ENCODE measurements at places on chromosomes 11 and 22. TPM values are rescaled to one million over a fixed set of nuclear protein-coding genes. Genes with fewer than 3 reads are reported as not detected.

The NLRX1 gene
- total RNA-seq, result 21.4 TPM

The TIMP3 gene
- 2.2 TPM for total RNA-seq

The SLC15A3 gene
- total RNA-seq, result not detected

The MS4A6E gene
- total RNA-seq, result not detected

The WNT11 gene
- total RNA-seq, result 1.9 TPM

- no peak for DNase-seq
Observed at GRCh38 chr22:32634421-32634981, 159.9 kb downstream of the FBXO7 start.

GRCh38 chr11:30364139-30364836 lies 41.4 kb downstream of the ARL14EP start:
- DNase-seq, result no peak

- DNase-seq, result no peak
Observed at GRCh38 chr22:46761017-46761416, 1.4 kb upstream of the TBC1D22A start.

DNA sequence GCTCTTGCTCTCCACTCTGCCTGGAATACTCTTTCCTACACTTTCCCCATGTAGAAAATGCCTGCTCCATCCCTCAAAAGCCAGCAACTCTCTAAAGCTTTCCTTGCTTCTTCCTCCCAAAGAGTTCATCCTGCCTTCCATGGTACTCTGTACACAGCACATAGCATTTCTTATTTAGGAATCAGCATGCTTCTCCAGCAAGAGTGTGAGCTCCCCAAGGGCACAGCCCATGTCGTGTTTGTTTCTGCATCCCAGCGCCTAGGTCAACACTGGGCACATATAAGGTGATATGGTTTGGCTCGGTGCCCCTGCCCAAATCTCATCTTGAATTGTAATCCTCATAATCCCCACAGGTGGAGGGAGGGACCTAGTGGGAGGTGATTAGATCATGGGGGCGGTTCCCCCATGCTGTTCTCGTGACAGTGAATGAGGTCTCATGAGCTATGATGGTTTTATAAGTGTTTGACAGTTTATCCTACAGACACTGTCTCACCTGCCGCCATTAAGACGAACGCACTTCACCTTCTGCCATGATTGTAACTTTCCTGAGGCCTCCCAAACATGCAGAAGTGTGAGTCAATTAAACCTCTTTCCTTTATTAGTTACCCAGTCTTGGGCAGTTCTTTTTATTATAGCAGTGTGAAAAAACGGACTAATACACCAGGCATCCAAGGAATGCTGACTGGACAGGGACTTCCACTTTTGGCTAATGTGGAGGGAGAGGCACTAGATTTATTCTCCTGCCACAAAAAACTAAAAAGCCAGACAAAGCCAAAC lies 8.2 kb downstream of the VPS37C start:
- no peak for DNase-seq

GRCh38 chr22:49213731-49214352 lies 613.8 kb downstream of the BRD1 start:
- no peak for DNase-seq

DNA sequence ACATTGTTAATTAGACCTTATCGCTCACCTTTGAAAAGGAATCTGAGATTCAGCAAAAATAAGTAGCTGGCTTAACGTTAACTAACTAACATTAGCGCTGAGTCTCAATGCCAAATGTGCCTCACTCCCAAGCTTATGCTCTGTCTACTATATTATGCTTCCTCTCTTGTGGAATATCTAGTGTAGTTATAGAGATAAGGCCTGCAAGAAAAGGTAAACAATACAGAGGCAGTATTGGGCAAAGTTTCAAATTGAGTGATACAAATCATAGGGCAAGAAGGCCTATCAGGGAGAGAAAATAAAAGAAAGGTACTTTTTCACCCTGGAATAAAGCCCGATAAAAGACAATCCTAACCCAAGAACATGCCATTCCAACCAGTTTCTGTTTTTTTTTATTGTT lies 61.6 kb upstream of the SLC17A6 start:
- no peak for DNase-seq

DNA sequence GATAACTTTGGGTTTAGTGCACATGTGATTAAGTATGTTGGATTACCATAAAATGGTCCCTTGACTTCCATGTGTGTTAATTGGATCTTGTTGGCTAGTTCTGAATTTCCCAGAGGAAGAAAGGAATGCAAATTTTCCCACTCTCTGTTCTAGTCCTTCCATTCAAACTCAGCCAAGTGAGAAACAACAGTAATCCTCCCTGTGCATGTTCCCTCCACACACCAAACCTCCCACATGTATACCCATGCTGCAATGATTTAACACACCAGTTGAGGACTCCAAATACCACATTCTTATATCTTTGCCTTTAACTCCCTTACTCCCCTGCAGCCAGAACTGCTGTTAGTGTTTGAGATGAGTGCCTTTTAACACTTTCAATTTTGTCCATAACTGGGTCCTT lies 1158.9 kb downstream of the DLG2 start:
- no peak for DNase-seq

- DNase-seq, result no peak
Observed at GRCh38 chr11:118427707-118428106, 8.6 kb upstream of the KMT2A start.
